A549 treated with Mapracorat at 1 μM for 4 hours (cell line): ENCODE measurements at places on chromosomes 6 and 20. TPM values are rescaled to one million over a fixed set of nuclear protein-coding genes. Genes with fewer than 3 reads are reported as not detected.

FAM217B gene
- total RNA-seq, result 4.9 to 7.7 TPM (median 5.9 TPM) in 5 replicates

BNIP5 gene
- not detected in 5 replicates for total RNA-seq

SLC4A11 gene
- total RNA-seq, result 8.7 to 10.7 TPM (median 9.9 TPM) in 5 replicates

KIF6 gene
- 0.11 to 0.35 TPM (median 0.30 TPM) in 5 replicates for total RNA-seq

COX4I2 gene
- total RNA-seq, result not detected in 5 replicates

ATP6V1G2 gene
- total RNA-seq, result 0.35 to 0.98 TPM (median 0.50 TPM) in 5 replicates

TP53RK gene
- 12.3 to 14.5 TPM (median 12.8 TPM) in 5 replicates for total RNA-seq

CDK5RAP1 gene
- 30.3 to 32.6 TPM (median 31.6 TPM) in 5 replicates for total RNA-seq

LIN28B gene
- 1.2 to 1.4 TPM (median 1.3 TPM) in 5 replicates for total RNA-seq

CMTR1 gene
- total RNA-seq, result 14.3 to 17.6 TPM (median 16.8 TPM) in 5 replicates

SLC52A3 gene
- total RNA-seq, result 0.32 to 0.57 TPM (median 0.48 TPM) in 5 replicates

PROKR2 gene
- total RNA-seq, result not detected in 5 replicates

BTNL2 gene
- total RNA-seq, result not detected in 5 replicates

DLK2 gene
- total RNA-seq, result 4.5 to 7.5 TPM (median 7.1 TPM) in 5 replicates

PTK6 gene
- 2.4 to 3.6 TPM (median 3.1 TPM) in 5 replicates for total RNA-seq

SMOC2 gene
- not detected in 5 replicates for total RNA-seq

PLCB1 gene
- 0.39 to 1.2 TPM (median 0.42 TPM) in 5 replicates for total RNA-seq

KCNS1 gene
- not detected in 5 replicates for total RNA-seq

PHF3 gene
- total RNA-seq, result 8.2 to 11.1 TPM (median 10.6 TPM) in 5 replicates

LY6G6F gene
- total RNA-seq, result not detected in 5 replicates

RHAG gene
- total RNA-seq, result not detected in 5 replicates

GHRH gene
- not detected in 5 replicates for total RNA-seq

ALDH5A1 gene
- 6.0 to 7.9 TPM (median 7.1 TPM) in 5 replicates for total RNA-seq

FRK gene
- 1.1 to 1.3 TPM (median 1.2 TPM) in 5 replicates for total RNA-seq

AIF1 gene
- total RNA-seq, result not detected in 5 replicates

NRSN2 gene
- total RNA-seq, result 57.7 to 65.0 TPM (median 62.1 TPM) in 5 replicates

STMND1 gene
- not detected in 5 replicates for total RNA-seq

PREX1 gene
- total RNA-seq, result 10.1 to 14.2 TPM (median 13.4 TPM) in 5 replicates

PEX7 gene
- 4.9 to 5.4 TPM (median 5.3 TPM) in 5 replicates for total RNA-seq

ADAM33 gene
- 0.05 to 0.09 TPM (median 0.08 TPM) in 4 of 5 replicates, not detected in the other for total RNA-seq

WFDC10B gene
- not detected in 5 replicates for total RNA-seq

OSER1 gene
- total RNA-seq, result 52.2 to 56.2 TPM (median 53.3 TPM) in 5 replicates

CGAS gene
- 3.2 to 4.8 TPM (median 4.1 TPM) in 5 replicates for total RNA-seq

BHLHE23 gene
- total RNA-seq, result not detected in 5 replicates

ZNF341 gene
- 2.6 to 4.4 TPM (median 3.2 TPM) in 5 replicates for total RNA-seq

TMEM242 gene
- total RNA-seq, result 5.8 to 8.7 TPM (median 6.4 TPM) in 5 replicates

PRL gene
- not detected in 5 replicates for total RNA-seq

EYS gene
- total RNA-seq, result 0.02 to 0.18 TPM (median 0.15 TPM) in 3 of 5 replicates, not detected in the others

CCN5 gene
- total RNA-seq, result 25.9 to 39.9 TPM (median 27.5 TPM) in 5 replicates

LTB gene
- total RNA-seq, result 0.35 to 0.88 TPM (median 0.51 TPM) in 5 replicates

CLDN20 gene
- total RNA-seq, result not detected in 5 replicates

XKR7 gene
- total RNA-seq, result 0.01 to 0.02 TPM in 2 of 5 replicates, not detected in the others

ZSWIM1 gene
- total RNA-seq, result 4.8 to 5.9 TPM (median 5.8 TPM) in 5 replicates

CAGE1 gene
- total RNA-seq, result not detected in 5 replicates

SLC26A8 gene
- total RNA-seq, result 0.08 TPM in 1 of 5 replicates, not detected in the others

KCNK16 gene
- total RNA-seq, result not detected in 5 replicates

CALHM4 gene
- not detected in 5 replicates for total RNA-seq

AGER gene
- total RNA-seq, result 1.2 to 2.0 TPM (median 1.3 TPM) in 5 replicates

HMGA1 gene
- total RNA-seq, result 446 to 644 TPM (median 525 TPM) in 5 replicates

SLCO4A1 gene
- total RNA-seq, result 9.2 to 14.1 TPM (median 11.9 TPM) in 5 replicates

PRKN gene
- total RNA-seq, result 0.07 TPM in 2 of 5 replicates, not detected in the others
